Nucleus accumbens (tissue), 56 donors: ENCODE measurements at places on chromosomes 4 and X.

DNA sequence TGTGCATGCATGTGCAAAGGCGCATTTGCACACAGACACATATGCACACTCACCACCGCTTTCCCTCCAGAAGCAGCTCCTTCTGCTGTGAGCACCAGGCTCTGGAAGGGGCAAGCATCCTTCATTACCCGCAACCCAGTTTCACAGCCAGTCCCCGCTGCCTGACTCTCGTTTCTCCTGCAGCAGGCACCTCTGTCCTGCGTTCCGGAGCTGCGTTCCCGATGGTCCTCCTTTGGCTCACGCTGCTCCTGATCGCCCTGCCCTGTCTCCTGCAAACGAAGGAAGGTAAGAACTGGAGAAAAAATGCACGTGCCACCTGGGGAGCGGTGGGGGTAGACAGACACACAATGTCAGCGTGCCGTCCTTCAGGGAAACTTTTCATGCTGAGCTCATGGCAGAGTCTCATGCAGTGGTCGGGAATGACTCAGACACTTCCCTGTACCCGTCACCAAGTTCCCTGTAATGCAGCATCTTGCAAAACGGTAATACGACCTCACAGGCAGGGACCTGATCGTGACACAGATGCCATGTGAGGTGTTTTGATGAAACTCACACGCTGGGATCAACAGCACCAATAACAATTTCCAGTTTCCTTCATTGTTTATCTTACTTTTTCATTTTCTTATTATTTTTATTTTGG is 5.1 kb downstream of the IL3RA start:
- DNase-seq, result no peak

DNA sequence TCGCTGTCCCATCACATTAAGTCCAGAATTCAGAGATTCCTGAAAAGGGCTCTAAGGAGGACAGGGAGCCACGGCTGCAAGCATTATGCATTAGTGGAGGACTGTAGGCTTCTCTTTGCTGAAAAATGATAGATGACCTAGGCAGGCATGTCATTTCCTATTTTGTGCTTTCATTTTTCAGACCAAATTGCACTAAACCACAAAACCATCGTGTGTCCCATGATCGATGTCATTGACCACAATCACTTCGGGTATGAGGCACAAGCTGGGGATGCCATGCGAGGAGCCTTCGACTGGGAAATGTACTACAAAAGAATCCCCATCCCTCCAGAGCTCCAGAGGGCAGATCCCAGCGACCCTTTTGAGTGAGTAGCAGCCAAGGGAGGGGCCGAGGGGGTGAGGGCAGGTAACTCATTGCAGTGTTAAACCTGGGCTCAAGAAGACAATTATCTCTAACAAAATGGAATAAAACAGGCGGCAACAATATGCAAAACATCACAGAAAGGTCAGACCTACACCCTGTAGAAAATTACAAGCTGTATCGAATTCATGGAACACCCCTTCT is 355.2 kb upstream of the GALNT7 start:
- DNase-seq, result no peak

DNA sequence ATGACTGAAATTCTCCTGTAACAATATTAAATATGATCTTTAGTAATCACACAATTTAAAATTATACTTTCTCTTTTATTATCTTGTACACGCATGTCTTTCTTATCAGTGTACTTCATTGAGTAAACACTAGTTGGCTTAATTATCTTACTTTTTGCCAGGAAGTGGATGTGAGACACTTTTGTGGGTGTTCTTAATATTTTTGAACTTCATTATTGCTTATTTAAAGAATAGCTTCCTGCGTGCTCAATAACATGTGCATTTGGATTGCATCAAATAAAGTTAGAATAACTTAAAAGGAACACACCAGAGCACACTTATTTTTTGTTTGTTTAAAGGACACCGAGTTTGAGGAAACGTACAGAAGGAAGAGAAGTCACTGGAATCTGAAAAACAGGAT is 128.5 kb upstream of the VEGFC start:
- DNase-seq, result no peak

DNA sequence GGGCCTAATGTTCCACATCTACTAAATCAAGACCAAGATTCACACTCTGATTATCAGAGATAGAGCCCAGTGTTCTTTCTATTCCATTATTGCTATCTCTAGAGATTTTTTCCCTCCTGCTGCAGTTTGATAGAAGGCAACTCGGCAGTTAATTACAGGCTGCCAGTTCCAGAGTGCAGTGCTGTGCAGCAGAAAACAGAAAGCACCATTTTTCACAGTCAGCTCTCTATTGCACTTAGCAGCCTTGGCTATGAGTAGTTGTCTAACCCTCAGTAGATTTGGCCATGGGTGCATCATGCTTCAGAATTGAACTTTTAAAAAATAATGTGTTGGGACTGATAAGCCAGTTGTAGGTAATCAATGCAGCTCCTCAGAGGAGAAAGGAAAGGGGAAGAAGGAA is 295.3 kb downstream of the MID1IP1 start:
- DNase-seq, result no peak

GRCh38 chr4:110268790-110269189 is 70.4 kb upstream of the ELOVL6 start:
- DNase-seq, result no peak

DNA sequence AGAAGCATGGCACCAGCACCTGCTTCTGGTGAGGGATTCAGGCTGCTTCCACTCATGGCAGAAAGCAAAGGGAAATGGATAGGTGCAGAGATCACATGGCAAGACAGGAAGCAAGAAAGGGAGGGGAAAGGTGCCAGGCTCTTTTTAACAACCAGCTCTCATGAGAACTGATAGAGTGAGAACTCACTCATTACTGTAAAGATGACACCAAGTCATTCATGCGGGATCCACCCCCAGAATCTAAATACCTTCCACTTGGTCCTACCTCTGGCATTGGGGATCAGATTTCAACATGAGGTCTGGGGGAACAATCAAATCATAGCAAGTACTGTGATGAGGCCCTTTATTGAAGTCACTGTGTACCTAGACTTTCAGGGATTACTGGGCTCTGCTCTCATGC is 72.0 kb upstream of the PRDM5 start:
- no peak for DNase-seq

DNA sequence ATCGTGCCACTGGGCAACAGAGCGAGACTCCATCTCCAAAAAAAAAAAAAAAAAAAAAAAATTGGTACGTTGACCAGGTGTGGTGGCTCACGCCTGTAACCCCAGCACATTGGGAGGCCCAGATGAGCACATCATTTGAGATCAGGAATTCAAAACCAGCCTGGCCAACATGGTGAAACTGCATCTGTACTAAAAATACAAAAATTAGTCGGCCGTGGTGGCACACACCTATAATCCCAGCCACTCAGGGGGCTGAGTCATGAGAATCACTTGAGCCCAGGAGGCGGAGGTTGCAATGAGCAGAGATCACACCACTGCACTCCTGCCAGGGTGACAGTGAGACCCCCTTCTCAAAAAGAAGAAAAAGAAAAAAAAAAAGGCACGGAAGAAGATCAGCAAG is 24.5 kb downstream of the RBMX start:
- no peak for DNase-seq

DNA sequence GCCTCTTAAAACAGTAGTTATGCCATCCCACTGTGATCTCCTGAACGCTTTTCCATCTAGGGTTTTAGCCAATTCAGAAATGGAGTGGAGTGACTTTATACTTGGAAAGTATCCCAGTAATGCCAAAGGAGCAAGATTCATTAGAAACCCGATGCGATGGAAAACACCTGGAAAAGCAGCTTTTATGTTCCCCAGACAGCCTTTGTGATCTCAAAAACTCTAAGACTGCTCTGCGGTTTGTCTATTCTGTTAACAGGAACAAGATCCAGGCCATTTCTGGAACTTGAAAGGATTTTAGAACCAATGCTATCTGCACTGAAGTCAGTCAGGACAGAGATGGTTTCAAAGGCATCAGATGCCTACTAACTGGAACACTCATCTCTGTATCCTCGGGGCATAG is 145.1 kb downstream of the APBB2 start:
- DNase-seq, result no peak

DNA sequence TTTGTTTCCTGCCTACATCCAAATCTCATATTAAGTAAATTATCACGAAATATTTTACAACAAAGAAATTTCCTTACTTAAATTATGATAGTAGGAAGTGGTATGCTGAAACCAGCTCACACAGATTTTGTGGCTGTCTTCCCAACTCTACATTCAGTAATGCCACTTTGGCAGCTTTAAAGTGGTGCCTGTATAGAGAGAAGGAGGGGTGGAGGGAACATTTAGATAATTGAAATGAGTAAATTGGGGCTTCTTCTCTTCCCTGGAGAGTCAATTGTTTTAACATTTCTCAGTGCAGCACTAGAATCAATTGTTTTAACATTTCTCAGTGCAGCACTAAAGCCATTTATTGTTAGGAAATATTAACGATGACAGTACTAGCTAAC is 1323.1 kb downstream of the PCDH7 start:
- DNase-seq, result no peak

DNA sequence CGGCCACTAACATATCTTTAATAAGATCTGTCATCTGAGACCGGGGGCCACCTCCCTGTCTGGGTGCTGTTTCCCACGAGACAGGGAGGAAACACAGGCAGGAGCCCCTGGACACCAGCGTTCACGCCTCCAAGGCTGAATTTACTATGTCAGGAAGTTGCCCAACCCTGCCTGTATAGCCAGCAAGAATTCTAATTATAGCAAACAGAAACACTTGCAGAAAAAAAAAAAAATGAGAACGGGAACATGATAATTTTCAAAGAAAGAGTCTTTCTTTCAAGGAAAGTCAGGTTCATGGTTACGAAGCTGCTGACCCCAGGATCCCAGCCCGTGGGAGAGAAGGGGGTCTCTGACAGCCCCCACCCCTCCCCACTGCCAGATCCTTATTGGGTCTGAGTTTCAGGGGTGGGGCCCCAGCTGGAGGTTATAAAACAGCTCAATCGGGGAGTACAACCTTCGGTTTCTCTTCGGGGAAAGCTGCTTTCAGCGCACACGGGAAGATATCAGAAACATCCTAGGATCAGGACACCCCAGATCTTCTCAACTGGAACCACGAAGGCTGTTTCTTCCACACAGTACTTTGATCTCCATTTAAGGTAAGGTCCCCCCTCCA is at the start of gene IL3RA:
TSS of gene IL3RA (plus strand) at position 455 of the 613 bp plus-strand sequence. CDS start 4,981 bp downstream, outside the sequence.
- DNase-seq, result no peak

DNA sequence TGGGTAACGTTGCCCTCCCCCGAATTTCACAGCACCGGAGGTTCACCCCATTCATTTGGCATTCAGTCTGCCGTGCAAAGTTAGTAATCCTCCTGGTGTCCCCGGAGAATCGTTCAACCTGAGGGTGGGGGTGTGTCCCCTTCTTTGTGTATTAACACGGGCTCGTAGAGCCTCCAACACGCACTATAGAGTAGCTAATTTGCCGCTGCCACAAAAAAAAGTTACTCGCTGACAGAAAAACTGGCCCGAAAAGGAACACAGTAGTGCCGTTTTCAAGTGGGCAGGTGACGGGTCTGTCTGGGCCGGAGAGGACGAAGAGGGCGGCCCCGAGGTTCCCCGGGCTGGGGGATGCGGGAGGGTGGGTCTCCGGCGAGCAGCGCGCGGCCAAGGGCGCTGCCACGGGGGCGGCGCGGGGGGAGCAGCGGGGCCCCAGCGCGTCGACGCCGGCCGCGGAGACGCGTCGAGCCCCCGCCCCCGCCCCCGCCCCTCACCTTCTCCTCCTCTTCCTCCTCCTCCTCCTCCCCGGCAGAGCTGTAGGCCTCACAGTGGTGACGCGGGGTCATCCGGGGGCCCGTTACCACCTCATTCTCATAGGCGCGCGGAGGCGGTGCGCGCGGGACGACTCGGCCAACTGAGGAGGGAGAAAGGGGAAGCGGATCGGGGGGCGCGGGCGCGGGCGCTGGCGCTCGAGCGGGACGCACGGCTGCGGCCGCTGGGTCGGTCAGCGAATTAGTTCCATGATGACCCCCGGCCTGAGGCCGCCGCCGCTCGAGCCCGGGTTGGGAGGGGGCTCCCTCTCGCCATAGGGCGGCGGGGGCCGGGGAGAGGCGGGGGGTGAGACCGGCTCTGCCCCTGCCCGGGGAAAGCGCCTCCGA is 571 bp downstream of the CCNI start:
- DNase-seq, result peak; percentile 67

DNA sequence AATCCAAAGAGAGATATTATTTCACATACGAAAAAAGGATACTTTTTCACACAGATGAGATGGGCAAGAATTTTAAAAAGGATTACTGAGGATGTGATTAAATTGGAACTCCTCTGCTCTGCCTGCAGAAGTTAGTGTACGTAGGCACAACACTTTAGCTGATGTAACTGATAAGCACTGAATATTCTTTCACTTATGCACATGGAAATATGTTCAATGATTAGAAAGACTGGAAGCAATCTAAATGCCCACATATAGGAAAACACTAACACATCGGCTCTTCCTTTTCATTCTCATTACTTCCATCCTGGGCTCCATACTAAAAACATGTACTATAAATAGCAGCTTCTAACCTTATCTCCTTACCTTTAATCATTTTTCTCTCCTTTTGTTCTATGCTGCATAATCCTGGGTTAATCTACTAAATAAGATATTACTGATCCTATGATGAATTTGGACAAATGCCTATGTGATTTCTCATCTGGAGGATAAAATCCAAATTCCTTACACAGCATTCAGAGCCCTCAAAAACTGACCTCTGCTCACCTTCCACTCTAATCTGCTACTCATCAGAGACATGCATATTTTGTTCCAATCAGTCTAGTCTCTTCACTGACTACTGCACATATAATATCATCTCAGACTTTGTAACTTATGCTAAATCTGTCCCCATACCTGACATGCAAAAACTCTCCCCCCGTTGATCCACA is 197.8 kb downstream of the PDGFC start:
- DNase-seq, result no peak
